ENCODE measurements at places on chromosomes 5 and 9.

GRCh38 chr9:136095070-136096058 lies at the start of gene NACC2:
Gene NACC2 (minus strand): TSS chr9:136095289. CDS start chr9:136050521, 44,768 bp downstream.
- no peak for DNase-seq

DNA sequence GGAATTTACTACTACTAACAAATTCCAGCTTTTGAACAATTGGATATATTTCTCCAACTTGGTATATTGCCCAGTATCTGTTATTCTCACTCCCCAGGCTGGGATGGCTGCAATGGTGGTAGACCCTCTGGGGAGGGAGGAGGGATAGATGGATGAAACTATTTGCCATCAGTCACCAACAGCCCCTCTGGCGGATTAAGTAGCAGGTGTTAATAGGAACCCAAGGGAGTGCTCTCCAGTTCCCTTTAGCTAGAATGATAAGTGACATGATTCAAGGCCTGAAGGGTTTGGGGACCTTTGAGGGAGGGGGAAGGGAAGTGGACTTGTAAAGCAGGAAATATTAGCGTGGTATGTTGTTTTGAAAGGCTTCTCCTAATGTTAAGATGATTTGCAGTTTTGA lies 824.0 kb upstream of the ARRDC3 start:
- DNase-seq: no peak

DNA sequence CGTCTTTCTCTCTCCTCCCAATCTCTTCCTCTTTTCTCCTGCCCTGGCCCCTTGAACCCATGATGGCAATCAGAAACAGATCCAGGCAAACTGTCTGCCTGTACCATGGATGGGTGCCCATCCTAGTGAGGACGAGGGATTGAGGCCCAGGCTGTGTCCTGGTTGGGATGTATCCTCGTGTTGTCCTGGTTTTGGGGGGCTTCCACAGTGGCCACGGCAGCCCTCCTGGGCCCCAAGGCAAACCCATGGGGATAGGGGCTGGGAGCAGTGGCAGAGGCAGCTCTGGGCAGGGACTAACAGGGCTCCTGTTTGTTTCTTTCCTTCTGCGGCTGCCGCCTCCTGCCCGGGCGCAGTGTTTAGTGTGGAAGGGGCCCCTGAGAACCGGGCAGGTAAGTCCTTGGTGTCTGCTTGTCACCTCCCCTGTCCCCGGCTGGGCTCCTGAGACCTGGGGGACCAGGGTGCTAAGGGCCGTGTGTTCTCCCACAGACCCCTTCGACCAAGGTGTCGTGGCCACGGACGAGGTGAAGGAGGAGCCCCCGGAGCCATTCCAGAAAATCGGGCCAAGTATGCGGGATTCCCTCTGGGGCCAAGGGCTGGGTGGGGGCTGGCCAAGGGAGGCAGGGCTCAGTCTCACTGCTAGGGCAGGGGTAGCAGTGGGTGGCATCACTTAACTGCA lies 70.0 kb downstream of the AMBP start:
- no peak for DNase-seq

GRCh38 chr9:128643519-128644300 lies 12.9 kb downstream of the DYNC2I2 start:
- DNase-seq: no peak

DNA sequence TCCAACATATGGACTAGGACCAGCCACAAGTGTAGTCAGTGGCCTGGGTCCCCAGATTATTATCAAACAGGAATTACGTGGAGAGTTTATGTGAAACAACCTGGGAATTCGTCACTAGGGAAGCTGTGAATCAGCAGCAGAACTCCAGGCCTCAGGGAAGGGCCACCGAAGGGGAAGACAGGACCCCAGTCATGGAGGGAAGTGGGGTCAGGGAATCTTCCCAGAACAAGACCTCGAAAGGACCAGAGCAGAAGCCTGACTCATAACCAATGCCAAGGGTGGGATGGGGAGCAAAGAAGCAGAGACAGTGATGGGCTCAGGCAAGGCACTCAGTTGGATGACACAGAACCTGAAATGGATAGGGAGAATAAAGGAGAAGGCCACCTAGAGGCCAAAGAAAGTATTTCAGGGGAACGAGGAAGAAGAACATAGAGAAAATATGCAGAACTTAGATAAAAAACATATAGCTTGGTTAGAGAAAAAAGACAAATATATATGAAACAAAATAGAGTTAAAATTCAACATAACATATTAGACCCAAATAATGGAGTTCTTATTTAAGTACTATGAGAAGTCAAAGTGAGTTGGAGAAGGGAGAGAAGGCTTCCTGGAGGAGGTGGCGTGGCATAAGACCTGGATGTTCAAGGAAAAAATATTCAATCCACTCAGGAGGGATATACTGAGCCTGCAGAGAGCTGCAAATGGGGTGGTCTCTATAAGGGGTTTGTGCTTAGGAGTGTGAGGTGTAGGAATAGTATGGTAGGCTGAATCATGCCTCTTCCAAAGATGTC lies 66.7 kb upstream of the CAST start:
- no peak for DNase-seq

DNA sequence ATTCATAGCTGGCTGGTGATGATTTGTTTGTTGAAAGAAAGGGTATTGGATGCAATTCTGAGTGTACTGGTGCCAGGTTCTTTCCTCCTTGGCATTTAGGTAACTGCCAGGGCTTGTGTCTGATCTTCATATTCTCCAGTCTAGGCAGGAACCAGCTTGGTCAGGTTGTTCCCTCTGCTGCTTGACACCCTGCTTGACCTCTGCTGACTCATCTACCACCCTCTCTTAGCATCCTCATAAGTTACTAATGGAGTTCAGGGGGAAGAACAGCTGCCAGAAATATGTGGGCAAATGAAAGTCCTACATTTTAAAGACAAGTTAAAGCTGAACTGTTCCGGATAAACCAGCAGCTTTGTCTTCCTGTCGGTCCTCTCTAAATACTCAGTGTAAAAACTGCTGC lies 116.1 kb upstream of the TNC start:
- no peak for DNase-seq

GRCh38 chr9:80698725-80699410 lies 990.5 kb downstream of the TLE1 start:
- no peak for DNase-seq

DNA sequence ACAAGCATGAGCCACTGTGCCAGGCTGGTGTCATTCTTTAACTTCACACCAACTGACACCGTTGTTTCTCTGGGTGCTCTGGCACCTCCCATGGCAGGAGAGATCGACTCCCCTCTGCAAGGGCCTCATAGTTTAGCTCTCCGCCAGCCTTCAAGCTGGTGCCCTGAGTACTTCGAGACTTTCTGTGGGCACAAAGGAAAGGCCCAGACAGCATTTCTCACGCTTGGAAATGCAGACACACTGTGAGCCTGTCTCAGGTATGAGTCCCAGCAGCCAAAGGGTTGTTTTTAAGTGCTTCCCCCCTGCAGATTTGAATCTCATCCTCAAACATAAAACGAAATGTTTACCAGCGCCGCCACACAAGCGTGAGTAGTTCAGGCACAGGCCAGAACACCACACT lies 11.1 kb upstream of the TCF7 start:
- DNase-seq: no peak

GRCh38 chr9:127361561-127361960 lies 35.4 kb upstream of the SLC2A8 start:
- DNase-seq: no peak

- DNase-seq: no peak
These were observed 23.2 kb upstream of the LRRTM2 start for GRCh38 chr5:138898299-138898698.

DNA sequence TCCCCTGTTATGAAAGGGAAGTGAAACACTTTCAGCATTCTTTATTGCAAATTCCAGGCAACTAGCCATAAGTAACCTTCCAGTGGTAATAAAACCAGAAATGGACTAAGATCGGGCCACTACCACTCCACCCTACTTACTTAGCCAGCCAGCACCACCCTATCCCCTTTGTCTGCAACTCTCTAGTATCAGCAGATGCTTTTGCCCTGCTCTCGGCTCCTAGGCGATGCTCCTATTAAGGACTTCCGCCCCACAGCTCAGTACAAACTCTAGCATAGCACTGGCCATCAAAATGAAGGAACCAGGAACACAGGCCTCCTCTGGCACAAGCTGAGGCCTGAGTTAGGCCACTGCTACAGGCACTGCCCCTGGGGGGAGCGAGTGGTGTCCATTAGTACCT lies 81.2 kb downstream of the GLDC start:
- no peak for DNase-seq

DNA sequence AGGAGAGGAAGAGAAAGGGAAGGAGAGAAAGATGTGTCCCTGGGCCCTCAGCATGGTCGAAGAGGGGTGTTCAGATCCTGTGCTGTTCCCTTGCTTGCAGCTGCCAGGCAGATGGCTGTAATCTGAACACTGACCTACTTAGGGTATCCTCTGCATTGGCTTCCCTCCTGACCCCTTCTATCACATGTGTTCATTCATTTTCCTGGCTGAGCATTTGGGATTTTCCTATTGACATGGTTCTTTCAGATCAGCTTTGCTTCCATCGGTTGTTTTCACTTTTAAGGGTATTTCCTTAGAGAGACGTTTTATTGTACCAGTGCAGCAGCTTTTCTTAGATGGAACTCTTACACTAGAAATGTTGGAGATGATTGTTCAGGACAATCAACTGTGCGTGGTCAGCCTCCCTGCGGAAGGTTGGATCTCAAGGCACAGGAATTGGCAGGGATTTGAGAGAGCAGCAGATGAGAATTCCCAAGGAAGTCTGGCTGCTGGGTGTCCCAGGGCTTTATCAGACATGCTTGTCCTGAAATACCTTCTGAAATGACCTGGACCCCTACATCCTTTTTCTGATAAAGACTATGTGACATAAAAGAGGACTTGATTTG lies 26.0 kb downstream of the ACTBL2 start:
- DNase-seq: no peak

DNA sequence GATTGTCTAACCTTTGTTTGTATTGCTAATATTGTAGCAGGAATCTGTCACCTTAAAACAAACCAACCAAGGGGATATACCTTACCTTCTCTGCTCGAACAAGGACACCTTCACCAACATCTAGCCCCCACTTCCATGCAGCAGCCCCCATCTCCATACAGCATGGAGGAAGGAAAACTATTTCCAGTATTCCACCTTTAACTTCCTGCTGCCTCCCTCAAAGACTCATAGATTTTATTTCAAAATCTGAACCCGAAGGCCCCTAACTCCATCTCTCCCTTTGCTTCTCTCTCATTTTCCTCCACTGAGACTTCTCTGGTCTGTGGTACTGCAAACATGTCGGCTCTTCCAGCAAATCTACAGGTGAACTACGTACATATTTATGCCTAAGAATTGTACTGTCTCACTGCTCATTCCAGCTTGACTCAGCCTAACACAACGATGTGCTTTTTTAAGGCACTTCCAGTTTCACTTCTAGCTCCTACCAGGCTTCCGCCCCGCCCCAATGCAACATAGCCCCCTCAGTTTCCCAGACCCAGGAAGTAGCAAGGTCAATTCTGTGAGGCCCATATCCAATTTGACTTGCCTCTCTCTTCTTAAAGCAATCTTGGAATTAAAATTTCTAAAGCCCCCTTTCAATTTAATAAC lies 70.7 kb upstream of the RNF38 start:
- no peak for DNase-seq

DNA sequence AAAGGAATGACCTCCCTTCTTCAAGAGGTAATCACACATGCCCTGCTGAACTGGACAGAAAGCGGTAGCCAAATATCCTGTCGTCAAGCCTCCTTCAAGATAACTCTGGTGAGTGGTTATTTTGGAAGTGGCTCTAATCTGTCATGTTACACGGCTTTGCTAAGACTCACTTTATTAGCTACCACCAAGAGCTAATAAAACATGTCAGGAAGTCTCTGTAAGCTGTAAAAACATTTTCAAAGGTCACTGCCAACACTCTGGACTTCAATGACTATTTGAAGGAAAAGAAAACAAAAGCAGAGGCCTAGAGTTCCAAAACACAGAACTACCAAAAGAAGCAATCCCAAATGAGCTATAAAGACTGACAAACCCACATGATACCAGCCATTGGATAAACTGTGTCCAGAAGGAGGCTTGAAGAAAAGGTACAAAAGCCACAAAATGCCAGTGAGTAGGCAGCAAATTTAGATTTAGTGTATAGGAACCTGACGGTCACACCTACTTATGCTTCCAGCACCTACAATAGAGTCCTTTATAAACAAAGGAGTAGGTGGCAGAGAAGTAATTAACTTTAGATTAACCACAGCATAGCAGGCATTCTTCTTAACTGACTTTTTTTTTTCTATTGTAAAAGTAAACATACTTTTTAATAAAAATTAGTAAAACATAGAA lies 97.3 kb upstream of the EQTN start:
- no peak for DNase-seq

DNA sequence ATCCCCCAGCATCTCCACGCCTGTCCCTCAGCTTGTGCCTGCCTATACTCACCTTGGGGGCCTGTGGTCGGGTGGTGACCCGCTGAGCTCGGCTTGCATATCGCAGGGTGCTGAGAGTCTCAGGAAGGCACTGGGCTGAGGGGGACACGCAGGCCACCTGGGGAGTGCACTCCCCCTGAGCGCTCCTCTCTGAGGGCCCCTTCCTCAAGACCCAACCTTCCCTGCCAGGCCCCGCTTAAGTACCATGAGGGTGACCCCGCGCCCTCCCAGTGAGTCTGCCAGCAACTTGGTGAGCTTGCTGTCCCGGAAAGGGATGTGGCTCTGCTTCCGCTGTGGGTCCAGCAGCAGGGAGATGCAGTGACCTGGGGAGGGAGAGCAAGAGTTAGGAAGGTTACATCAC lies 4.1 kb downstream of the KIF12 start:
- no peak for DNase-seq

DNA sequence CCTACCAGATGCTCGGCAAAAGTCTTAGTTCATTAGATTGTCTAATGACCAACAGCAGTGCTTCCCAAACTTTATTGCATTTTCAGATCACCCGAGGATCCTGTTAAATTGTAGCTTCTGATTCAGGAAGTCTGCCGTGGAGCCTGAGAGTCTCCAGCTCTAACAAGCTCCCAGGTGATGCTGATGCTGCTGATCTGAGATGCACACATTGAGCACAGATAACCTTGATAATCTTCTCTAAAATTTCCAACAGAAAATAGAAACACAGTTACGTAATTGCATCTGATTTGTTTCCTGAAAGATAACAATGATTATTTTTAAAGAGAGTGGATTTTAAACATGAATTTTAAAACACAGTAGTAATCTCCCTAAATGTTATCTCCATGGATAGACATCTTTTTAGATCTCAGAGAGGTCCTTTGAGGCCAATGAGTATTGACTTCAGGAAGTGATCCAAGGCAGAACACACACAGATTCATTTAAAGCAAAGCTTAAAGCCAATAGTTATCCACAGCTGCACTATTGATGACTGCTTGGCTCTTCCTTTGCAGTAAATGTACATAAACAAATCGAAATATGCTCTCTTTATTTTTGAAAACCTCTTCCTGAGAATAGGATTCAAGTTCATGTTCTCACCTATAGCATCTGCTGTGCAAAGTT lies 122.8 kb upstream of the TNPO1 start:
- no peak for DNase-seq

Data from DMS79 (cell line).